Foreskin fibroblast (primary cell): ENCODE measurements at places on chromosomes 5 and 9.

- no peak for DNase-seq
Measured at GRCh38 chr9:100063185-100063584, 35.6 kb downstream of the ERP44 start.

- peak; percentile 85 for DNase-seq
Measured at GRCh38 chr5:135493406-135494180, 41.4 kb upstream of the TIFAB start.

GRCh38 chr5:54469622-54470021, 14.1 kb downstream of the HSPB3 start:
- DNase-seq: no peak

- DNase-seq: peak; percentile 80
Measured at GRCh38 chr9:121674952-121675351, 23.5 kb downstream of the DAB2IP start.

DNA sequence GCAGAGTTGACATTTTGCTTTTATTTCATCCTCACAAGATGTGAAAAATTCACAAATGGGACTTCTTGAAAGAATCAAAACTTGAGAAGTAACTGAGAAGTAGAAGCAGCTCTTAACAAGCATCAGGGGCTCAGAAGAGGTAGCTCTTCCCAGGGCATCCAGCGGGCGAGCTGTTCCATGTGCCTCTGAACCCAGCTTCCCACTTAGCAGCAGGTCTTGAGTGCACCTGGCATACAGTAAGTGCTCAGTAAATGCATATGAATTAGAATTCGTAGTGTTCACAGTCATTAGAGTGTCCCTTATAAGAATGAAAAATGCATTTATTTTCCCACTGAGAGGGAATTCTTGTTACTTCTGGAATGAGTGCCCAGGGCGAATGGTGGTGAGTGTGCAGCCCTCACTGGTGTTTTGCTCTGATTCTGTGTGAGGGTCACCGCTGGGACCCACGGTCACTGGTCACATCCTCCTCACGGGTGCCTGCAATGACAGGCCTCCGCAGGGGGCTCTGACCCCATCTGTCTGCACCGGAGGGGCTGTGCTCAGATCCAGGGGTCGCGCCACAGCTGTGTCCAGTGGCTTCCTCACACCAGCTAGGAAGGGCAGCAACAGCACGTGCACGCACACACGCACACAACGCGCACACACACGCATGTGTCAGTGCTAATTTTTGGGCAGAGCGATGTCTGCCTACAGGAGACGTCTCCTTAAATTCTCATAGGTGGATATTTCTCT, 26.9 kb downstream of the EXOC3 start:
- no peak for DNase-seq

- DNase-seq: no peak
Measured at GRCh38 chr9:33458444-33458843, 11.1 kb upstream of the AQP3 start.

GRCh38 chr5:107979291-107979690, 308.6 kb upstream of the EFNA5 start:
- peak; percentile 47 for DNase-seq

DNA sequence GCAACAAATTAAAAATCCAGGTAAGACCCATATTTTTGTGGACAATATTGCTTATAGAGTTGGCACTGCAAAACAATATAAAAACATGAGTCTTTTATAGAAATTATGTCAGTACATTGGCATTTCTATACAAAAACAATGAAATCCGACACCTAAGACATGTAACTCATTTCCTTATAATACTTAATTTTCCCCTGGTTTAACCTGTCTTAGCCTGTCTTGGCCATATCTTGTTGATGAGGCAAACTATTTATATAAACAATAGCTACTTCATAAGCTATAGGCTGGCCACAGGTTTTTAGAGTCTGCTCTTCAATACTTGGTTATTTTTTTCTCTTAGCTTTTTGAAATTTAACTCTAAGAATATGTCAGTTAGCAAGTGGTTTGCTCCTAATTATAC, 44.7 kb upstream of the IZUMO3 start:
- DNase-seq: no peak
